Stimulated activated CD4-positive, alpha-beta T cell treated with anti-CD3 and anti-CD28 coated beads, Interleukin-1b, Interleukin-23, amount 100 ng/mL, for 24 hours (primary cell): ENCODE measurements at places on chromosomes 16 and 17.

DNA sequence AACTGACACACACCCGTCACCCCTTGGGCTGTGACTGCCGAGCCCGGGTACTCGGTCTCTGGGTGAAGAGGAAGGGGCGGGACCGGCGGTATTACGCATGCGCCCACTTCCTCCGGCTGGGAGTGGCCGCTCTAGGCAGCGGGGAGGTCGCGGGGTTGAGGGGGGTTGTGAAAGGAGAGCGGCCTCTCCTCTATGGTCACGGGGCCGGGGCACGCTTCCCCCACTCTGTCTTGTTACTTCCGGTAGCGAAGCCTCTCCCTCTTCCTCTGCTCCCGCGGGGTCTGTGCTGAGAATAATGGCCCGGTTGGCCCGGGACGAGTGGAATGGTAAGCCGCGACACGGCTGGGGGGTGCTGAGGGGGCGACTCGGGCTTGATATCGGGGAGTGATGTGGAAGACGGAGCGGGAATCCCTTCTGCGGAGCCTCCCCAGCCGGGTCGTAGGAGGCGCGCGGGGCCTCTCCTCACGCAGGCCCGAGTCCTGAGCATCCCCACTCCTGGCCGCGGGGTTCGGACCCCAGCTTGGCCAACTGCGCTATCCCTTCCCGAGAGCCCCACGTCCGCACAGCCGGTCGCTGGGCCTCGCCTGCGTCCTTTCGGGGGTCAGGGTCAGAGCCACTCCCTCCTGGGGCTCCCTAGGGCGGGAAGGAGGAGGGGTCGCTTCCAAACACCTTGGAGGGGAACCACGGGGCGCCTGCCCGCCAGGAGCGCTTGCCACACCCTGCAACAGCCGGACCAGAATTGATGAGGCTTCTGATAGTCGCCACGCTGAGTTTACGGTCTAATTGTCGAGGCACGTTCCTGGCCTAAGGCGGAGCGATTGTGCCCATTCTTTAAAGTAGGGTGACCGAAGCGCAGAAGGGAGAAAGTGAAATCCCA lies at the start of gene BFAR:
Gene BFAR, plus strand, starts transcription at position 259 of the 877 bp plus-strand sequence. CDS start 11,396 bp downstream, outside the sequence.
- DNase-seq = peak; percentile 100

DNA sequence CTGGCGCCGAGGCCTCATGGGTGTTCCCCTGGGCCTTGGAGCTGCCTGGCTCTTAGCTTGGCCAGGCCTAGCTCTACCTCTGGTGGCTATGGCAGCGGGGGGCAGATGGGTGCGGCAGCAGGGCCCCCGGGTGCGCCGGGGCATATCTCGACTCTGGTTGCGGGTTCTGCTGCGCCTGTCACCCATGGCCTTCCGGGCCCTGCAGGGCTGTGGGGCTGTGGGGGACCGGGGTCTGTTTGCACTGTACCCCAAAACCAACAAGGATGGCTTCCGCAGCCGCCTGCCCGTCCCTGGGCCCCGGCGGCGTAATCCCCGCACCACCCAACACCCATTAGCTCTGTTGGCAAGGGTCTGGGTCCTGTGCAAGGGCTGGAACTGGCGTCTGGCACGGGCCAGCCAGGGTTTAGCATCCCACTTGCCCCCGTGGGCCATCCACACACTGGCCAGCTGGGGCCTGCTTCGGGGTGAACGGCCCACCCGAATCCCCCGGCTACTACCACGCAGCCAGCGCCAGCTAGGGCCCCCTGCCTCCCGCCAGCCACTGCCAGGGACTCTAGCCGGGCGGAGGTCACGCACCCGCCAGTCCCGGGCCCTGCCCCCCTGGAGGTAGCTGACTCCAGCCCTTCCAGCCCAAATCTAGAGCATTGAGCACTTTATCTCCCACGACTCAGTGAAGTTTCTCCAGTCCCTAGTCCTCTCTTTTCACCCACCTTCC lies 7.9 kb downstream of the HIRIP3 start:
- DNase-seq = no peak

- no peak for DNase-seq
Measured at GRCh38 chr17:8392274-8392673, 5.4 kb downstream of the RNF222 start.

GRCh38 chr17:18182110-18182977 lies 1.3 kb upstream of the ALKBH5 start:
- DNase-seq = no peak

DNA sequence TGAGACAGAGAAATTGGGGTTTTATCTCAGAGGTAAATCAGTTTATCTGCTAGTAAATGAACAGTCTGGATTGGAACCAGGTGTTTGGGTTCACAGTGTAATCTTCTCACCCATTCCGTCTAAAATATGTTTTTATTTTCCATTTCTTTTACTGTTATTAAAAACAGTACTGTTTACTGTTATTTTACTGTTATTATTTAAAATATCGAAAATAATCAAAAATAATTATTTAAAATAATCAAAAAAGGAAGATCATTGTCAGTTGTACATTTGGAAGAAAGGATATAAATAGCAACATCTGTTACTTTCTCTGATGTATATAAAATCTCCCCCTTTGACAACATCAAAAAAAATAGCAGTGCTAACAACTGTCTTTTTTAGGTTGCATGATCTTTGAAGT lies 11.5 kb downstream of the NUP93 start:
- no peak for DNase-seq

DNA sequence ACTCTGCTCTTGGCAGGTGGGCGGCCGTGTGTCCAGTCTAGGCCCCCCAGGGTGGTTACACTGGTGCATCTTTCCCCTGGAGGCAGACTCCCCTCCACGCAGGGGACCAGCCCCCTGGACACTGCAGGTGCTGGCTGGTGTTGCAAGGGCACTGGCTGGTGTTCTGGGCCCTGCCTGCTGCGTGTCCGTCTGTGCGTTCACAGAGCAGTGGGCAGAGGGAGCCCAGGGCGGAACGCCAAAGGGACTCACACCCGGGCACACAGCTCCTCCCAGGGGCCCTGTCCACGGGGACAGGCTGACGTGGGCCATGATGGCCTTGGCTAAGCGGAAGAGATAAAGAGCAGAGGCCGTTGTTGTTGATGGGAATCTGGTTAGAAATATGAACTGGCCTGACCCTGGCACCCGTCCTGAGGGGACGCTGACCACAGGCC lies 27.3 kb downstream of the ACSF3 start:
- DNase-seq = no peak

DNA sequence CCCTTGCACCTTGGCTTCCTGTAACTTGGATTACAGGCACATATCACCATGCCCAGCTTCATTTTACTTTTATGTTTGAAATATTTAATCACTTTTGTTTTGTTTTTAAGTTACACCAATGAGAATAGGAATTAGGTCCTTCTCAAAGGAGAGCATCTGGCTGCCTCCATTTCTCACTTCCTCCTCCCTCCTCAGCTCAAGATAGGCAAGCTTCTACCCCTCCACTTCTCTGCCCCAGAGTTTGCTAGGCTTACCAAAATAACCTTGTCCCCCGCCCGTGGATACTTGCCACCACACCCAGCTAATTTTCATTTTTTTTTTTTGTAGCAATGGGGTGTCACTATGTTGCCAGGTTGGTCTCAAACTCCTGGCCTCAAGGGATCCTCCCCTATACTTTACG lies 17.9 kb downstream of the GABARAPL2 start:
- DNase-seq = no peak

DNA sequence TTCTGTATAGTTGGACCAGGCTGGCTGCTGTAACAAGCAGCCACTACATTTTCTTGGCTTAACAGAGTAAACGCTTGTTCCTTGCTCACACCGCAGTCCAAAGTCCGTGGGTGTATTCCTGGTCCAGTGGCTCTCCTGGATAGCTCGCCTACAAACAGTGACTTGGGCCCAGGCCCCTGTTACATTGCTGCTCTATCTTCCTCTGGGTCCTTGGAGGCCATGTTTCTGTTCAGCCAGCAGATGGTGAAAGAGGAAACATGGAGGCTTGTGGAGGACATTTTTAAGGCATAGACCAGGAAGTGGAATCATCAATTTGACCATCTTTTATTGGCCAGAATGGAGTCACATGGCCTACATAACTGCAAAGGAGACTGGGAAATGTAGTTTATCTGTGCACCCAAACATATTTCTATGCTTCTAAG lies 55.1 kb downstream of the ATP2C2 start:
- no peak for DNase-seq

DNA sequence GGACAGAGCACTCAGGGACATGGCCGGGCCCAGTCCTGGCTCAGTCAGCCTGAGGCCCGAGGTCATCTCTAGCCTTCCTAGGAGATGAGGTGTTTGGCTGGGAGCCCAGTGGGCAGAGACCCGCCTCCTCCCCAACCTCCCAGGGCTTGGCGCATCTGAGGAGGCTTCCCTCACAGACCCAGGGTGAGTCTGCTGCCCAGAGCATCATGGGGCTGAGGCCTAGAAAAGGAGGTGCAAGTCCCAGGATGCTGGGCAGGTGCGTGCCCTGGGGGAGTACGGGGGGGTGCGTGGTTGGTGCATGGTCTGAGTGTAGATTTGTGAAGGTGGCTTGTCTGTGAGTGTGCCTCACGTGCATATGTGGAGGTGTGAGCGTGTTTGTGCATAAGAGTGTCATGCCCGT lies 4.7 kb downstream of the PDE6G start:
- no peak for DNase-seq

DNA sequence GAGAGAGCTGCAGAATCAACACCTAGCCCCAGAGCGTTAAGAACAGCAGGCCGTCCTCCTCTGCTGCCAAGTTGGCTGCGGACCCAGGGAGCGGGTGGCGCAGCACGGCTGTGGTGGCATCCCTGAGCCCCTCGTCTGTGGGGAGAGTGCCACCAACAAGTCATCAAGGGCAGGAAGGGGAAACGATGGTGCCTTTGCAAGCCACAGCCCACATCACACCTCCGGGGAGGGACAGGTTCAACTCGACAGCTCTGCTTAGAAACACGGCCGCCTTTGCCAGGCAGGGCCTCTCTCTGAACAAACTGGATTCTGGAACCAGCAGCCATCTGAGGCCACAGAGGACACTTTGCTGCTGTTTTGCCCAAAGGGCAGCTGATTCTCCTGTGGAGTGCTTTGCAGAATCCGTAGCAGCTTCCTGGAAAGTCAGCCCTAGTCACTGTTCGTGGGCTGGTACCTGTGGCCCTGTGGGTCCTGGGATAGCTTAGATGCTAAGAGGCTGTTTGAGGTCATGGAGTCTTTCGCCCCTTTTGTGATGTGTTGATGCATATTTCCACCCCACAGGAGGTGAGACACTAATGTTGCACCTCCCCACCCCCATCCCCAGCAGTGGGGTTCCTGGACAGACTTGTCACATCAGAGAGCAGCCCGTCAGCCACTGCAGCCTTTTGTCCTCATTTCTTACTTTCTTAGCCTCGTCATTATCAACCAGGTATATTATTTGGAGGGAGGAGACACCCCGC lies 270.6 kb downstream of the CPPED1 start:
- DNase-seq = no peak

GRCh38 chr16:28100810-28101532 lies 37.5 kb upstream of the GSG1L start:
- DNase-seq = no peak
